ENCODE measurements at places on chromosomes 5 and 9.

DNA sequence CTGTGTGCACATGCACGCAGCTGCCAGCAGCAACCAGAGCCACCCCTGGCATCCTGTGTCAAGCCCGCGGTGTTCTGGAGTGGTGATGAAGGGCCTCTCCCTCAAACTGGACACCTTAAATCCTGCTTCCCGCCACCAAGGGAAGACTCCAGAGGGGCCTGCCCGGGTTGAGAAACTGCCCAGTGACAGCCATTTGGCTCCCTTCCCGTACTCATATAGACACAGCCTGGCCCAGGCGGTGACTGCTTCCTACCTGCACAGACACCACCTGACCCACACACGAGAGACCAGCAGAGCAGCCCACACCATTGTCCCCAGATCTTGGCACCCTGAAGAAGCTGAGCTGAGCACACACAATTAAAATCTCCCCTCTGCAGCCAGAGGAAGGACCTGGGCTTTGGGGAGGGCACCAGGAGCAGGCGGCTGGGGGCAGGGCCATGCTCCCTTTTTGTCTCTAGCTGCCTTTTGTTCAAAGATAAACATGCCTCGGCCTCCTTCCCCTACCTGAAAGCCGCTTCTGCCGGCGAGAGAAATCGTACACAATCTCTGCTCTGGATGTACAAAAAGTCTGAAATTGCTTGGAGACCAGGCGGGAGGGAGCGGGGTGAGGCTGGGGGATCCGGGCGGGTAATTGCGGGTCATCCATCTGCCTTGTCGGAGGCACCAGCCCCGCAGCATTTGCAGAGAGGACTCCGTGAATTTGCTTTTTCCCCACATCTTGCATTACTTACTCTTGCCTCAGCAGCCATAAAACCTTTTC, 78.4 kb downstream of the TSPAN17 start:
- no peak for DNase-seq

DNA sequence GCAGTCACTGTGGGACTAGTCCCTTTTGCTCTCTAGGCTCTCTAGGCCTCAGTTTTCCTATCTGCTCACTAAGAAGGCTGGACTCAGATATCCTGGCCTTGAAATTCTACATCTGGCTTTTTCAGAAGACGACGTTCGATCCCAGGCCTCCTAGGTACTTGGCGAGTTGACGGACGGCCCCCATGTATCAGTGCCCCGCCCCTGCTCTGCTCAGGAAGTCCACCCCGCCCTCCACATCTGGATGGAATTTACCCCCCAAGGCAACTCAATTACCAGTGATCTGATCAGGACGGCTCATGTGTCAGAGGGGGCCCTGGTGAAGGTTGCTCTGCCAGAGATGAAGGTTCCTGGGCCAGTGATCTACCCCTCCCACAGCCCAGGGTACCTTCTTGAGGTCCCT, 44.1 kb upstream of the SYNPO start:
- DNase-seq, result no peak

DNA sequence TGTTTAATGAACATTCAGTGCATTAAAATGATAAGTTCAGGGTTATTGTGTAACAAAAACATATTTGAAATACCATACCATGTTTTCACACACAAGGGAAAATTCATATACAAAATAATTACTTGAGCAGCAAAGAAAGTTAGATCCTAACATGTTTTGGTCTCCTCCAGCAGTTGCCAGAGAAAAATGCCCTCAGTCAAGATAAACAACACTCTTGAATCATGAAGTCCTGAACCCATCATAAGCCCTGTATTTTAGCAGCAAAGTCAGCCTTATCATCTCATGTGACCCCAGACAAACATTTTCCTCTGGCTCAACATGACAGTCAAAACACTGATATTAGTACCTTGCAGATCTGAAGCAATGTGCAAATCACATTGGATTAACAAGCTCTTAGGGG, 1541.1 kb upstream of the WWC1 start:
- no peak for DNase-seq

GRCh38 chr9:12798066-12798770, 23.4 kb downstream of the LURAP1L start:
- DNase-seq, result no peak

- DNase-seq, result no peak
These were observed 307.0 kb downstream of the ARRDC3 start for GRCh38 chr5:91076138-91076537.

DNA sequence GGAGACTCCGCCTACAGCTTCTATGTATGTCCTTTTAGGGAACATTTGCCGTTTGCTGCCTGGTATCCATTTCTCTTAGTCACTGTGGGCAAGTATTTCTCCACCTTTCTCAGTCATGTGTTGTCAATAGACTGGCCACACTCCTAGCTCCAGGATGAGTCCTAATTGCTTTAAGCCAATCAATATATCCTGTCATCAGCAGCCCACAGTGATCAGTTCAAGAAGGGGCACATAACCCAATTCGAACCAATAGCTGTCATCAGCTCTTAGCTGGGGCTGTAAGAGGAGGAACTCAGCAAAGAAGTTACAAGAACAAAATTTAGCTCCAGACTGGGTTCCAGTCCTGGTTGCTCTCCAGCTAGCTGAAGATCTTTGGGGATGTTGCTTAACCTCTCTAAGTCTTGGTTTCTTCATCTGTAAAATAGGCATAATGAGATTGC, 70.7 kb upstream of the MAN2A1 start:
- no peak for DNase-seq

DNA sequence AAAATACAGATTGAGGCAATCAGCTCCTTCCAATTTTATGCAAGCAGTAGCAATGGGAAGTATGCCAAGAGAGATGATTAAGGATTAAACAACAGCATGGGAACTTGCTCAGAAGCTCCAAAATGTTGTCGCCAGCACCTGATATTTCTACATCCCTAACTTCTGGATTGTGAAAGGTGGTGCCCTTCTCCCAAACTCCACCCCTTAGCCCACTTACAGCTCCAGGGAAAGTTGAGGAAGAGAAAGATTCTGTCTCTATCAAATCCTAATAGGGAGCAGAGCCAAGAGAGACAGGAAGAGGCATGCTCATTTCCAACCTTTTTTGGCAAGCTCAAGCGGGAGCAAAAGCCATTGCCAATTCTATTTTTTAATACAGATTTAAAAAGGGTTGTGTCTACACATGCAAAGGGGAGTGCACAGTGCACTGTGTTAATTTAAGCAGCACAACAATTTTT, 92.4 kb upstream of the NR3C1 start:
- no peak for DNase-seq

GRCh38 chr5:80466669-80467485, 21.0 kb upstream of the FAM151B start:
- DNase-seq, result no peak

DNA sequence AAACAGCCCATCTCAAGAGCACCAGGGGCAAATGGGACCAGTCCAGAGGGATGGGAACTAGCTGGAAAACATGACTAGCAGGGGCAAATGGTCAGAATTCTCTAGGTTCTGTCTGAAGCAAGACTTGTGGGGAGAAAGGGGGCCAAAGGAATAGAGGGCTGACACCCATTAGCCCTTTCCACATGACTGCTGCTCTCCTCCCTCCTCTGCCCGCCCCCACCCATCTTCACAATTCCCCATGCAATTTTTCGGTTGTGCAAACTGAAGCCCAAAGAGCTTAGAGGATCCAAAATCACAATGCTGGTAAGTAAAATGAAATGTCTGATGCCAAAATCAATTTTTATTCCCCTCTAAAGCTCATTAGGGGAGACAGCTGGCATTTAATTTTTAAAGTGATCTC, 207.1 kb downstream of the DCP2 start:
- DNase-seq, result no peak

DNA sequence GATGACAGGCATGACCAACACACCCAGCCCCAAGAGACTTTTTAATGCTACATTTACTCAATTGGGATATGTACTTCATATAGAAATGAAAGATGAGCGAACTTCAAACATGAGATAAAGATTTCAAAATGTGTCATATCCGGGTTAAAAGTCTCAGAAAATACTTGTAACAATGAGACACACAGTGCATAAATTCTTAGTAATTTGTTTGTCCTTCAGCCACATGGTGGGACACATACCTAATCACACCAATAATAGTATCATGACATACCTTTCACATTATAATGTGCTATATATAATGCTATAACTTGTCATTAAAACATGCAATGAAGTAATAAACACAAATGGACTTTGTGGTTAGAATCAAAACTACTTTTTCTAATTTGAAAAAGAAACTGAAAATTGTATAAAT, 204.7 kb upstream of the RFX3 start:
- no peak for DNase-seq

- no peak for DNase-seq
These were observed 110.4 kb upstream of the SARDH start for GRCh38 chr9:133848471-133849109.

GRCh38 chr9:34170237-34170991, 8.4 kb upstream of the UBAP1 start:
- DNase-seq, result no peak

DNA sequence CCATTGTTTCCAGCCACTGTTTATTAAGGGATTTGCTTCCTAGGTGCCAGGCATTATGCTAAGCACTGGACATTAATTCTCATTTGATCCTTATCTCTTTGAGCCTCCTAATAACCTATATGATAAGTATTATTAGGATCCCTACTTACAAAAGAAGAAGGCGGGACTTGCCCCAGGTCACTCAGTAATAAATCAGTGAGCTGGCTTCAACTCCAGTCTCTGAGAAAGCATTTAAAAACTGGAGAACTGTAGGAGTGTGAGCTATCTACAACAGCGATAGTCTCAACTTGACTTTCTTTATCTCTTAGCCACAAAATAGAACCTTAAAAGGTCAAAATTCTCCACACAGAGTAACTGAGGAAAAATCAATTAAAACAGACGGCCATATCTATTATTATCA, 155.0 kb downstream of the GNAQ start:
- no peak for DNase-seq
